Naive thymus-derived CD8-positive, alpha-beta T cell (primary cell): ENCODE measurements at places on chromosomes 4 and X.

GRCh38 chr4:125283707-125284279 lies 31.0 kb upstream of the FAT4 start:
- no peak for DNase-seq

DNA sequence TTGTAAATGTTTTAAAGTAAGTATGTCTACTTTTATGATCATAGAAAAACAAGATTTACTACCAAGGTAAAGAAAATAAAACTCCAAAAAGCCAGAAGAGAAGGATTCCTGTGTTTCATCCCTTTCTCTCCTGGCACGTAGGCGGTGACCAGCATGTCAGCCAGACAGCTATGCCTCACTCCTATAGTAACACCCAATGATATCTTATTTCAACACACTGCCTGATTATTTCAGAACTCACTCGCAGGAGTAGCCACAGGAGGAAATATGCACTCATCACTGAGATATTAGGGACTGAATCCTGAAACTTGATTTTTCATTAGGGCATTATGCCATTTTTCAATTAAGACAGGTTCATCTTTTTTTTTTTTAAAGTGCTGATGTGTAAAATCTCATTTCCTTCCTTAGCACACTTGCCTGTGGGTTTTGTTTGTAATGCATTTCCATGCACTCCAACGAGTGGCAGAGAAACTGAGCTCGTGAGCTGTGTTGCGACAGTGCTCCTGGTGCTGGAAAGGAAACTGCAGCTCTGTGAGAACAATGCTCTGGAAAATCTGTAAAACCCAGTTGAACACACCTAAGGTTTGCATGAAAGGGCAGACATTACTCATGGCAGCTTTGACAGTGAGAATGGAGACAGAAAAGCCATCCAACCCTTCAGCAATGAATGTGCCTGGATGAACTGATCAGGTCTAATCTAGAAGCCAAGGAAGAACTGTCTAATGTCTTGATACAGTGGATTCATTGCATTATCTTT lies 18.2 kb downstream of the RAI2 start:
- DNase-seq = no peak

DNA sequence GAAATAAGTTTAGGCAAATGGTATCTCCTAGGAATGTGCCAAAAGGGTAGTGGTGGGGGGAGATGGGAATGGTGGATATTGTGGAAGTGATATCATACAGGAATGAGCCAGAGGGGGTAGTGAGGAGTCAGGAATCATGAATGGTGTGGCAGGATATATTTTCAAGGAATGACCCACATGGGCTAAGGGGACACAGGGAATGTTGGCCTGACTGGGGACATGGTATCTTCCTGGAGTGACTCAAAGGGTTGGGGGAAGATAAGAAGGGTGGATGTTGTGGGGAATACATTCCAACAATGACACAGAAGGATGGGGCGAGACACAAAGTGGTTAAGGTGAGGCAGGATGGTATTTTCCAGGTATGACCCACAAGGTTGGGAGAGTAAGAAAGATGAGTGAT lies 60.6 kb downstream of the MAOA start:
- no peak for DNase-seq

- DNase-seq = no peak
Measured at GRCh38 chr4:39539089-39539611, 11.9 kb upstream of the UGDH start.

GRCh38 chr4:36172656-36173055 lies 71.7 kb downstream of the ARAP2 start:
- no peak for DNase-seq

DNA sequence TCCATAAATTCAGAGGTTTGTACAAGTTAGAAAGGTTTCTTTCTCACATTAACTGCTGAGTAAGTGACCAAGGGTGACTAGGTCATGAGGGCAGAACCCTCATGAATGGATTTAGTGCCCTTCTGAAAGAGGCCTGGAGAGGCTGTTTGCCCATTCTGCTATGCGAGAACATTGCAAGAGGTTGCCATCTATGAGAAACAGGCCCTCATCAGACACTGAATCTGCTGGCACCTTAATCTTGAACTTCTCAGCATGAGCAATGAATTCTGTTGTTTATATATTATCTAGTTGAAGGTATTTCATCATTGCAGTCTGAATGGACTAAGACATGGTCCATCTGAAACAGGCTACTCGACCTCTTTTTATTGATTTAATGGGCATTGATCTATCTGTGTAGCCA lies 96.2 kb upstream of the GPRIN3 start:
- DNase-seq = no peak
